Pancreas (tissue), 10 donors: ENCODE measurements at places on chromosomes 5 and 9. TPM values are rescaled to one million over a fixed set of nuclear protein-coding genes. Genes with fewer than 3 reads are reported as not detected.

DNA sequence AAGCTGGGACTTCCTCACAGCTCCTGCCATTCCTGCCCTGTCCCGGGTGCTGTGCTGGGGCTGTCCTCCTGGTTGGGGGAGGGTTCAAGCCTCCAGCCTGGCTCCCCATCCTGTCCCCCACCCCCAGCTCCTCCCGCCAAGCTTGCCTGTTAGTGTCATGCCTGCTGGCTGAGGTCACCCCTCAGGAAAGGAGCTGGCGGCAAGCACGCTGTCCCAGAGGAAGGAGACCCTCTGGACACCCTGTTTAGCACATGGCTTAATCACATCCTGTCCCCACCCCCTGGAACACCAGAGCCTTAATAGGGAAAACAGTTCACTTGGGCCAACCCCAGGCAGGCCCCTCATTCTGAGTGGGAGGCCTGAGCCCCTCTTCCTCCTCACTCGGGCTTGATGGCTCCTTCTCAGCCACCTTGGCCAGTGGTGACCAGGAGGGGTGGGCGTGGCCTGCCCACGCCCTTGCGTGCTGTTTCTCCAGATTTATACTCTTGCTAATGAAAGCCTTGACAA lies 9.2 kb upstream of the PHYHD1 start:
- no peak for DNase-seq

DNA sequence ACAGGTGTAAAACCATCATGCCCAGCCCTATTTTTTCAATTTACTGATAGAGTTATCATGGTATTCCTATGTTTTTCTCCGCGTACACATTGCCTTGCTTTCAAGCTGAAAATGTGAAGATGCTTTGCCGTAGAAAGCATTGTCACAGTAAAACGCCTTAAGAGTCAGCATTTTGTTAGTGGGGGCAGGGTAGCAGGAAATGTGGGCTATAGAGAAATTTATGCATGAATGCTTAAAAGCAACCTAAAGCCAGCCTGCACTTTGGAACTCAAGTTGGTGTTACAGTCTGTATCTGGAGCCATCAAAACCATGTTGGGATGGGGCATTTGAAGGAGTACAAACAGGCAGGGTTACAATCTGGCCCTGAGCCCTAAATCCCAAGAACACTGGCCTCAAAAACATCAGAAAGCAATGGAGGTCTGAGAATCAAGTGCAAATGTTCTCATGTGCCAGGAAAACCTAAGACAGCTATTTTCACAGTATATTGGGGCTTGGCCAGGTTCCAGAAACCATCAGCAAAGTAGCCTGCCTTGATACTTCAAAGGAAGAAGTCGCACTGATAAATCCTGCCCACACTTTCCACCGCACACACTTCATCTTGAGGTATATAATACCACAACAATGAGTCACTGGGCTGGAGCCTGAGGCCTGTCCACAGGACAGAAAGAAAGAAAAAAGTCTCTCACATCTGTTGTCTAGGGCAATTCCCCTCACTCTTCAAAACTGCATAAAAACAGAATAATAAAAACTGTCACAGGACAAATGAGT lies 313.8 kb downstream of the ENC1 start:
- DNase-seq: peak; percentile 35

GRCh38 chr9:21966140-21966851 lies 27.9 kb downstream of the CDKN2A start:
- DNase-seq: no peak

Gene C1QTNF2
- polyA plus RNA-seq: 0.38 TPM

DNA sequence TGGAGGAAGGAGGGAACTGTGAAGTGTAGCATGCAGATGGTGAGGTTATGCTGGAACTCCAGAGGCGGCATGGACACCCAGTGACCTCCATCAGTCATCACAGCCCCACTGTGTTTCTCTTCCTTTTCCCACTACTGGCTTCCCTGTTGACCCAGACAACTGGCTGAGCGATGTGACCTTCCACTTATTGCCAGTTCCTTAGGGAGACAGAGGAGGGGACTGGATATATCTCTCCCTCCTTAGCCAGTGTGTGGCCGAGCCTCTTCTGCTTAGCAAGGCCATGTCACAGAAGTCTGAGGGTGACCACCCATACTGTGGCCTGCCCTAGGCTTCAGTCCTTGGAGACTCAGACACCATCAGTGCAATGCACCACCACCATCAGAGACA lies 3.0 kb upstream of the PHYKPL start:
- no peak for DNase-seq

DNA sequence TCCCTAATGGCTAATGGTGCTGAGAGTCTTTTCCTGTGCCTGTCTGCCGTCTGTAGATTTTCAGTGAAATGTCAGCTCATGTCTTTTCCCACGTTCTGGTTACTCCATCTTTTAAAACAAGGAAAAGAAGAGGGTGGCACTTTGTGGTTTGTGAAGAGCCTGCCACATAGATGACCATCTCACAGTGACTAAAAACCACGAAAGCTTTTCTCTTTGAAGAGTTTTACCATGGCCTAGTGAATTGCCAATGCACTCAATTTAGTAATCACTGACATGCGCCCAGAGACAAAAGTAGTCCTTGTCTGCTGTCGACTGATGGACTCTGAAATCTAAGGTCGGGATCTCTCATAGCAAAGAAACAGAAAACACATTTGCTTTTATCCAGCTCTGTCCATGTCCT lies 50.4 kb downstream of the SPATA31C2 start:
- no peak for DNase-seq

Gene PCDHGB7
- 1.0 TPM for polyA plus RNA-seq

Gene PTPN3
- polyA plus RNA-seq: 16.6 TPM

GRCh38 chr9:113992994-113993393 lies 85.1 kb downstream of the AMBP start:
- no peak for DNase-seq

- no peak for DNase-seq
Measured at GRCh38 chr5:19577882-19578281, 410.1 kb downstream of the CDH18 start.

- DNase-seq: no peak
Measured at GRCh38 chr5:53302529-53302928, 177.9 kb upstream of the FST start.

Gene IRGM
- polyA plus RNA-seq: not detected

DNA sequence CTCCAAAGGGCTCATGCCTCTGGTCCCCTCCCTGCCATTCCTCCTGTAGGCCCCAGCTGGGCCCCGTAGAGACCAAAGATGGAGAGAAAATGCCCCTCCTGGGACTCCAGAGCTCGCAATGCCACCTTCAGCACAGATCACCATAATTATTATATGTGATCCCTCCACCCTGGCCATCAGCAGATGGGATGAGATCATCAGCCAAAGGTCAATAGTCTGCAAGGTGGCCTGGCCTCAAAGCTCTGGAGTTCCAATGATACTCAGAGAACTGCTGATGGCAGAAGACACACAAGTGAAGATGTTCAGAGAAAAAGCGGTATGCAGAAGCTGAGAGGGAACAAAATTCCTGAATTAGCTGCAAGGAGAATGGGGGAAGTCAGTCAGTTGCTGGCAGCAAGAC lies 5.0 kb downstream of the RPP25L start:
- no peak for DNase-seq

DNA sequence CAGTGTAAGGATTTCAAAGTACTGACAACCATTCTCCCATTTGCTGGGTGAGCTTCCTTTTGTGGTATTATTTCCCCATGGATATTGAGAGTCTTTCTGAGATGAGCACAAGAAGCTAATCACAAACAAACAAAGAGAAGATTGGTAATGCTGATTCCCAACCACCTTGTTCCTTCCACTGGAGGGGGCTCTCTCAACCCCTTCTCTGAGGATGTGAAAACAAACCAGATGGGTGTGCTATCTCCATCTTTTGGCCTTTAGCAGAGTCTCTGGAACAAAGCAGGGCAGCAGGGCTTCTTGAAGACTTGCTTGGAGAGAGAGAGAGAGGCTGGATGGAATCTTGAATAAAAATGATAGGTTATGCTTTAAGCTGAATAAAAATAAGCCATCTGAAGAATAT lies 576.7 kb upstream of the ZNF462 start:
- no peak for DNase-seq

GRCh38 chr5:121008041-121008440 lies 543.9 kb downstream of the PRR16 start:
- no peak for DNase-seq

GRCh38 chr5:113612060-113612496 lies 98.6 kb downstream of the YTHDC2 start:
- DNase-seq: no peak

Gene KCTD16
- polyA plus RNA-seq: 0.99 TPM

GRCh38 chr5:177447066-177447610 lies 524 bp downstream of the PRR7 start:
- peak; percentile 76 for DNase-seq

Gene BARHL1
- polyA plus RNA-seq: not detected

Gene CYSRT1
- polyA plus RNA-seq: 0.87 TPM

Gene CDH9
- not detected for polyA plus RNA-seq

DNA sequence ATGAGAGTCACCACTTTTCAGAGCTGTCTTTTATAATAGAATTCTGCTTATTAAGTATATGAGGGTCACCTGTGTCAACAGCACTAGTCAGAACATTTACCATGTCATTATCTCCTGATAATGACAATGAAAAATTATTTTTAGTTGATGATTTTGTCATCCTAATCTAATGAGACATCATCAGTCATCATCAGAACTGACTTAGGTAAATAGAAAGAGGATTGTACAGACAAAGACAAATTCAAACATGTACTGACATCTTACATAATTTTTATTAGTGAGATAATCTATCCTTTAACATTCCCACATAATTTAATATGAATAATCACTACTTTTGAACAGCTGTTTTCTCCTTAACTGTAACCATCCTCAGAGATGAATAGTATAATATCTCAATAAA lies 22.6 kb downstream of the CDH9 start:
- no peak for DNase-seq

Gene OR2K2
- not detected for polyA plus RNA-seq

DNA sequence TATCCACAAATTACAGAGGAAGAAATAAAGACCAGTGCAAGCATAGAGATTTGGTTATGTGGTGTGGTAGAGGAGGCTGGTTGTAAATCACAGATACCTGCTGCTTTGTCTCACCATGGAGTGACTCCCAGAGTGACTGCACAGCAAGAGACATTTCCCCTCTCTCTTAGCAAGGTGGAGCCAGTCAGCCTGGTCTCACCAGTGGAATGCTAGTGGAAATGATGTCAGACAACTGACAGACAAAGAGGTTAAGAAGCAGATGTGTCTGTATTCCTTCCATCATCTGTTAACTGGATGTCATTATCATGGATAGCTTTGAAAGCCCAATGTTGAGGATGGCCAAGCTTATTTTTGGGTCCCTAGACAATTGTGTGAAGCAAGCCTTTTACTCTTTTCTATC lies 509.4 kb upstream of the SEMA6A start:
- DNase-seq: no peak

Gene SPATA6L
- 7.4 TPM for polyA plus RNA-seq

DNA sequence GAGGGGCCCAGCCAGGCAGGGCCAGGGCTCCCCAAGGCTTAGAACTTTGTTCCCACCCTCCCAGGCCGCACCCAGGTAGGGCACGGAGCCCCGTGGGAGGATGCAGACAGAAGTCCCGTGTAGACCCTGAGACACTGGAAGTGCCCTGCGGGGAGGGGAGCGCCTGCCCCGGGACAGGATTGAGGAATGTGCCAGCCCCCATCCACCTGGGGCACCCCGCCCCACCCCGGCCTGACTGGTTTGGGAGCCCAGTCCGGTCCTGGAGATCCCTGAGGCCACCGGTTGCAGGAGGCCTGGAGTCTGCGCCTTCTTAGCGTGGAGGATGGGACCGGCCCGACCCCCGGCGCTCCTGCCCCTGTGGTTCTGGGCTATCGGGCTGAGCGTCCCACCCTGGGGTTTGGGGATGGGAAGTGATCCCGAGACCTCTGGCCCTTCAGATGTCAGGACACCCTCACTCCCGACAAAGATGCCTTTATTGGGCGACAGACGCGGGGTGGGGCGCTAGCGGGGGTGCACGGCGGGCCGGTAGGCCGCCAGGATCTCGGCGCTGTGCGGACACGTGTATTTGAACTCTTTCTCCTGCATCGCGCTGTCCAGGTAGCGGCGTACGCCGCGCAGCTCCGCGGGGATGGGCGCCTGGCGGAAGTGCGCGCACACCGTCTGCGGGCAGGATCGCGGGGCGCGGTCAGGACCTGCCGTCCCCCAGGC lies 2.0 kb downstream of the CLIC3 start:
- no peak for DNase-seq

DNA sequence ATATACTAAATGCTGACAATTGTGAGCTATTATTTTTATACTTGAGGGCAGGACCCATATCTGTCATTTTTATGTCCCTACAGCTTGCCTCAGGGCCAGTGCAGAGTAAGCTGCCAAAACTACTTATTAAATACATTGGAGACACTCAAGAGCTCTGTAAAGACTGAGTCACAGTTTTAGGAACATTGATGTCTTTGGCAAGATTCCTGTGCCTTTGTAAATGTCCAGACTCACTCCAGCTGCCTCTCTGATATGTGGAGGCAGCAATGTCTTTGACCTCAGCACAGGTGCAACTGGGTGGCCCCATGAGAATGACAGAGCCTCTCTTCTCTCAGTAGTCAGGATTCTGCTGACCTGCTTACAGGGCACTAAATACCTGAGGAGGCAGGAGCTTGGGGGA lies 363.2 kb downstream of the OSTF1 start:
- no peak for DNase-seq

GRCh38 chr5:95486191-95486590 lies 68.6 kb downstream of the SKIC3 start:
- peak; percentile 47 for DNase-seq

GRCh38 chr9:444528-444927 lies 229.9 kb downstream of the DOCK8 start:
- DNase-seq: no peak

DNA sequence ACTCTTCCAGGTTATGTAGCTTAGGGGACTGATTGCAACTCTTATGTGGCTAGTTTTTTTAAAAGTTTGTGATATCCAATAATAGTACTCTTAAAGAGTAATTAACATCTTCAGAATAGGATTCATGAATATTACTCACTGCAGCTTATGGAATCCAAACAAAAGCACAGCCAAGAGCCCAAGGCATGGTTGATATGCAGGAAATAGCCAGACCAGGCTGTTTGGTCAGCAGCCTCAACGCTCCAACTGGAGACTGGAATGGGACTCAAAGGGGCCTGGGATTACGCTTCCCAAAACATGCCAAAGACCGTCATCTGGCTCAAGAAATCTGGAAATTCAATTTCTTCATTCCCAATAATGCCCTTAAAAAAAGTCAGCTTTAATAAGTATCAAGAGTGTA lies 268.6 kb downstream of the SEC61B start:
- no peak for DNase-seq

Gene CKMT2
- polyA plus RNA-seq: 3.2 TPM

GRCh38 chr5:169805527-169805934 lies 168.5 kb downstream of the DOCK2 start:
- DNase-seq: no peak

DNA sequence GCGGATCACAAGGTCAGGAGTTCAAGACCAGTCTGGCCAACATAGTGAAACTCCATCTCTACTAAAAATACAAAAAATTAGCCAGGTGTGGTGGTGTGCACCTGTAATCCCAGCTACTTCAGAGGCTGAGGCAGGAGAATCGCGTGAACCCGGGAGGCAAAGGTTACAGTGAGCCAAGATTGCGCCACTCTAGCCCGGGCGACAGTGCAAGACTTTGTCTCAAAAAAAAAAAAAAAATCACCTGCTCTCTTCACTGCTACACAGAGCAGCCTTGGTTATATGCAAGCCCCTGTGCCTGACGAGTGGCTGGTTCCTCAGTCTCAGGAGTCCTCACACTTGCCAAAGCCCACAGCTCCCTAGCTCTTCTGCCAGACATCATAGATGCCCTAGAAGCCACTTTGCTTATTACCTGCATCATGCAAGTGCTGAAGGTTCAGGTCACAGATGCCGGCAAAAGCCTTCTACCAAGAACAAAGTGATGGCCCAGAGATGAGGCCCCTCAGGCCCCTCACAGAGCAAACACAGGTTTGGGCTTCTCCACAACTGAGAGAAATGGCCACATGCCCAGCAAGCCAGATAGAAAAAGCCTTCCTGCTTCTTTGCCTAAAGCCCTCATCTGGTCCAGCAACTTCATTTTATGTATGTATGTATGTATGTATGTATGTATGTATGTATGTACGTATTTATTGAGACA lies 176.4 kb downstream of the AUH start:
- no peak for DNase-seq
